ENCODE measurements at places on chromosomes 16 and 17.
A peak's percentile ranks its signal among the peaks of the same experiment; 100 is the strongest.

DNA sequence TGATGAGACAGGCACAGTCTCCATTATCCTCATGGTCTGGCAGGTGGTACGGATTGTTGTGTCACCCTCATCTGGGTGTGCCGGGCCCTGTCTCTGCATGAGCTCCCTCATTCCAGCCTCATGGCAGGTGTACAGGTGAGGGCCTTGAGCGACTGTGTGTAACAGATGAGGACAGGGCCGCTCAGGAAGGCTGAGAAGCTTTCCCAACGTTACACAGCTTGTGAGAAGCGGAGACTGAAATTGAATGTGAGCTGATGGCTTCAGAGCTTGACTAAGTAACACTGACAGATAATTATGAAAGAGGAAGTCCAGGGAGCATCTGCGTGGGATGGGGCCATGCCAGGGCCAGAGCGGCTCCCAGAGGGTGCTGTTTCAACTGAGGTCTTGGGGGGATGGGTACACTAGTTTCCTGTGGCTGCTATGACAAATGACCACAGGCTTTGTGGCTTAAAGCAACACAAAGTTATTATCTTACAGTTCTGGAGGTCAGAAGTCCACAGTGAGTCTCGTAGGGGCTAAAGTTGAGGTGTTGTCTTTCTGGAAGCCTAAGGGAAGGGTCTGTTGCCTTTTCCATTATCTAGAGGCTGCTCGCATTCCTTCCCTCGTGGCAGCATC, 36.7 kb downstream of the CMIP start:
- DNase-seq = peak; percentile 85

DNA sequence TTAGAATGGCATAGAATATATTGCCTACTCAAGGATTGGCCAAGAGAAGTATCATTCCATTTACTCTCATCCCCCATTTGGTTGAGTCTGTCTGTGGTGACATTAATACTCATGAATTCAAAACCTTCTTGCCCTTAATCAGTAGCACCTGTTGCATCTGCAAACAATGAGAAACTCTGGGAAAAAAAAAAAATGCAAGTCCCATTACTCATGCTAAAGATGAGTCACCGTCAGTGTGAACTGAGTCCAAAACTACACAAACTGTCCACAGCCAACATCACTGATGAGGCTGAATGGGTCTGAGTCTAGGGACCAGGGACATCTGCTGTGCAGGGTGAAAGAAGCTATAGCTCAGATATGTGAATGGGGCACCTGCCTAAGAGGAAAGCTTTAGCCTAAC, 96.9 kb upstream of the ADAMTS18 start:
- no peak for DNase-seq

DNA sequence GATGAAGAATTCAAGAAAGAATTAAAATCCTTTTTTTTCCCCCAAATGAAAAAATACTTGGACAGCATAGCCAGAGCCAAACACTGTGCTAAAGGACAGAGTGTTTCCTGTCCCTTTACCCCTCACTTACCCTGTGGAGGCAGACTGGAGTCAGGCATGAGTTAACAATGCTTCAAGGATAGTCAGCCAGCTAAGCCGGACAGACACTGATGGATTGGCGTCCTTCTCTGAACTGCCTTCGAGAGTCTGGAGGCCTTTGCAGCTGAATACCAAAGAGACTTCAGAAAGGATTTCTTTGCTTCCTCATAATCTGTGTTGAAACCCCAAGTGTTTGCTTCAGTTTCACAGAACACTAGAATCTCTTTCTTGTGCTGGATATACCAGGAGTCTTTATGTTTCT, 4.6 kb downstream of the METTL9 start:
- DNase-seq = no peak

GRCh38 chr17:34163123-34163522, 92.0 kb upstream of the CCL2 start:
- no peak for DNase-seq

DNA sequence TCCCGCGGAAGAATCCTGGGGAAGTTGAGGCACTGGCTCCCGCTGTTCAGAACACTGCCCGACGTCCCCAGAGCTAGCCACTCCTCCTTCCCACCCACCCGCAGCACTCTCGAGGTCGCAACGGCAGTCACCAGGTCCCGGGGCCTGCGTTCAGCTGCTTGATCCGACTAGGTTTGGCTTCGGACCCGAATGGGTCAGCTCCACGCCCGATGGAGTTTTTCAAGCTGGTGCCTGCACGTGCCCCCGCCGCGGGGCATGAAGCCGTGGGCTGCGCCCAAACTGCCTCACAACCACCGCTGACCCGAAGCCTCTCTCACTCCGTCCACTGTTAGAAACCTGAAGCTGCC, 12.4 kb upstream of the ODF4 start:
- DNase-seq = no peak

DNA sequence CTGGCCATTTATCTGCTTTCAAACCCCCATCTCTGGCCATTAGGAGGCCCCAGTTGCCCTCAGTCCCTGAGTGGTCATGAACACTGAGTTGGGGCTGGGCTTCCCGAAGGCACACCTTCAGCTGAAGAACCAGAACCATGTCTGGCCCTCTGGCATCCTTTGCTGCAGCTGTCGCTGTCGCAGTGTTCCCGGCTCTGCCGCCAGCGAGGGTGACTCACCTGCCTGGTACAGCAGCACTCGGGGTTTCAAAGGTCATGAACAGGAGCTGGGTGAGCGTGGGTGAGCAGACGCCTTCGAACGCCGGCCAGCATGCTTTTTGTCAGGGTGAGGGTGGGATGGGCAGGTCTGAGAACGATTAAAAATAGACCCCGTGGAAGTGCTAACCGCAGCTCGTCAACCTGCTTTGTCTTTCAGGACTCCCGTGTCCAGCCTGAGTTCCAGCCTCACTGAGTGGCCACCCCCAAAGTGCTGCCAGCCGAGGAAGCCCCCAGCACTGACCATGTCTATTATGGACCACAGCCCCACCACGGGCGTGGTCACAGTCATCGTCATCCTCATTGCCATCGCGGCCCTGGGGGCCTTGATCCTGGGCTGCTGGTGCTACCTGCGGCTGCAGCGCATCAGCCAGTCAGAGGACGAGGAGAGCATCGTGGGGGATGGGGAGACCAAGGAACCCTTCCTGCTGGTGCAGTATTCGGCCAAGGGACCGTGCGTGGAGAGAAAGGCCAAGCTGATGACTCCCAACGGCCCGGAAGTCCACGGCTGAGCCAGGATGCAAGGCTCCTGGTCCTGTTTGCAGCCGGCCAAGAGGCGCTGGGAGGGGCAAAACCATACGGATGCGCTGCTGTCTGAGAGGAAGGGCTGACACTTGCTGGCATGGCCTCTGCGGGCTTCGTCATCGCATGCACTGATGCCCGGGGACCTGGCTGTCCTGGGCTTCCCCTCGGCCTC, 7.6 kb downstream of the SNN start:
- no peak for DNase-seq

DNA sequence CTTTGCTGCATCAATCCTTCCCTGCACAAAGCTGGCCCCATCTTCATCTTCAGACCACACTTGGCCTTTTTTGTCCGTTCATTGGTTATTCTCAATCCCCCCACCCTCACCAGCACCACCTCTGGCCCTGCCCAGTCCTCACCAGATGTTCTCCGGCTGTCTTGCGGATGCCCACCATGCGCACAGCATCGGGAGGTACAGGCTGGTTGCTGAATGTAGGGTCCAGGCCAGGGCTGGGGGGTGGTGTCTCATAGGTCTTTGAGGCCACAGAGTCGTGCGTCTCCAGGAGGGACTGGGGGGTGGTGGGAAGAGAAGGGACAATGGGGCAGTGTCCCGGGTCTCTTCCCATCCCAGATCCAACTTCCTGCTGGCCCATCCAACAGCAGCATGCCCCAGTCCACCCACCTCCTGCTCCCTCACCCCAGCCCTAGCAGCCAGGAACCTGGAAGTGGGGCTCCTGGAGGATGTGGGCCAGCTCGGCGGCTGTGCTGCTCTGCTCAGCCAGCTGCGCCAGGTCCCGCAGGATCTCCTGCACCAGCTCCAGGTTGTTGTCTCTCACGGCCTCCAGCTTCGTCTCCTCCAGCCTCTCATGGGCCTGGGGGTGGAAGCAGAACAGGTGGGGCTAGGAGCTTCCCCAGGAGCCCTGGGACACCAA, 24.4 kb downstream of the MPP2 start:
- no peak for DNase-seq

DNA sequence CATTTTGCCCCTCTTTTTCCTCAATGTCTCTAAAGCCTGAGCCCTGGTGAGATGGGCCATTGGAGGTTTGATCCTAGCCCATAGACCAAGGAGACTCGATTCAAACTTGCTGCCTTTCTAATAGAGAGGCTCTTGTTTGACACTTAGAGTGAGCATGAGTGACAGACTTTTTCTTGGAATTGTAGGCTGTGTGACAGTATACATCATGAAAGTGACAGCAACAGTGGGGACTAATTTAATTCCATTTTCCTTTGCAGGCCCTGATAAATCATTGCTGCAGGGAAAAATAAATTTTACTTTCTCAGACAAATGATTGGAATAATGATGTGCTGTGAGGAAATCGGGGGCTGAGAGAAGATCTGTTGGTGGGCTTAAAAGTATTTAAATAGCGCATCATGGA, 169.0 kb upstream of the NOL11 start:
- no peak for DNase-seq

DNA sequence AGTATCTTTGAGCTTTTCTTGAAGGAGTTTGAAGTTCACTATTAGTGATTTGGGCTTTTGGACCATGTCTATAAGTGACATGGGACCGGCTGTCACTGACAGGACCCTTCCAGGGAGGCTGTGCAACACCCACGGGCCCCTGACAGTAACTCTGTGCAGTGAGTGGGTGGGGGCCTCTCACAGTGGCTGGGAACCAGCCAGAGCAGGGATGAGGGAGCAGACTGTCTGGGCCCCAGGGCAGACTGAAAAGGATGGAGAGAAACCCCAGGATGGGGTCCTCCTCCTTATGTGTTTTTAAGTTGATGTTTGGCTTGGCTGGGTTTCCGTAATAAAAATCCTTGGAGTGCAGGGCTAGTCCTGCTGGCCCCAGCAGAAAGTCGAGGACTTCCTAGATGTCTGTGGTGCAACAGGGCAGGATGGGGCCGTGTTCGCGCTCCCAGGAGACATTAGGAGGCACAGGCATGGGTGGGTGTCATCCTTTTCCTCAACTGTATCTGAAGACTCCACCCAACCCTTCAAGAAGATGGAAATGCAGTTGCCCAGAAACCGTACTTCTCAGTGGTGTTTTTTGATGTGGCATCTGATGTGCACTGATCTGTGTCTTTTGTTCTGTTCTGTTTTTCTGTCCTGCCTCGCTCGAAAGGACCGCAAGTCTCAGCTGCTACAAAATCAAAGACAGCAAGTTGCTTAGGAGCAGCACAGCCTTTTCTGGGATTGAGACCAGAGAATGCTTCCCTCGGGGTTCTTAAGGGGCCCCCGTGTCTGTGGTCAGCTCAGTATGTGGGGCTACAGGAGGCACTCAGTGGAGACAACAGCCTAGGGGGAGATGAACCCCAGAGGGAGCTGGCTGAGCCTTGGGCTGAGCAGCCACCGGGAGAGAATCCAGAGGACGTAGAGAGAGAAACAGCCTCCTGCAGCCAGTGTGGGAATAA, 24.2 kb downstream of the PLD6 start:
- no peak for DNase-seq

DNA sequence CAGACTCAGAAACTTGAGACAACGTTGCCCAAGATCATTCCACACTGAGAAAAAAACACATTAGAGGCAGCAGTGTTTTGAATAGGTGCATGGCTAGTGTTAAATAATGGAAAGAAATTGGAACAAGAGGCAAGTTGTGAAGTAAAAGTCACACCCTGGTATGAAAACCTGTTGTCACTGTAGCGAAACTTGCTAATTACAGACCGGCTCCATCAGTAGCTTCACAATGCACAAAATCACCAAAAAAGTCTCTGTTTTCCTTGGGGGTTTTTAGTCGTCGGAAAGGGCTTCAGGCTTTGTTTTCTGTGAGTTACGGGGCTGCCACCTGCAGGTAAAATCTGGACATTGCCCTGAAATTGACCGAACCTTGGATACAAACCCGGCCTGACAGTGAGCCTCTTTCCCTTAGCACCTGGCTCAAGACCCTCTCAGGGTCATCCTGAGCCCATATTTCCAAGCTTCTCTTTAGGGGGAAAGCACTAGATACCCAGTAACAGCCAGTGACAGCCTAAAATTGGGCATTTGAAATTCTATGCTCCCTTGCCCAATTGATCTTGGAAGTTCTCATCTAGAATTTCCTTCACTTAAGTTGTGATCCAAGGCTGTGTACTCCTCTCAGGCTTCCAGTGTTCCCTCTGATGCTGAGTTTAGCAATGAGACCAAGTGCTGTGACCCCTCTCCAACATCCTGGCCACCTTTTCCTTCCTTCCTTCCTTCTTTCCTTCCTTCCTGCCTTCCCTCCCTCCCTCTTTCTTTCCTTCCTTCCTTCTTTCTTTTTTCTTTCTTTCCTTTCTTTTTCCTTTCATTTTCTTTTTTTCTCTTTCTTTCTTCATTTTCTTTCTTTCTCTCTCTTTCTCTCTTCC, 7.2 kb upstream of the GRB2 start:
- DNase-seq = no peak

DNA sequence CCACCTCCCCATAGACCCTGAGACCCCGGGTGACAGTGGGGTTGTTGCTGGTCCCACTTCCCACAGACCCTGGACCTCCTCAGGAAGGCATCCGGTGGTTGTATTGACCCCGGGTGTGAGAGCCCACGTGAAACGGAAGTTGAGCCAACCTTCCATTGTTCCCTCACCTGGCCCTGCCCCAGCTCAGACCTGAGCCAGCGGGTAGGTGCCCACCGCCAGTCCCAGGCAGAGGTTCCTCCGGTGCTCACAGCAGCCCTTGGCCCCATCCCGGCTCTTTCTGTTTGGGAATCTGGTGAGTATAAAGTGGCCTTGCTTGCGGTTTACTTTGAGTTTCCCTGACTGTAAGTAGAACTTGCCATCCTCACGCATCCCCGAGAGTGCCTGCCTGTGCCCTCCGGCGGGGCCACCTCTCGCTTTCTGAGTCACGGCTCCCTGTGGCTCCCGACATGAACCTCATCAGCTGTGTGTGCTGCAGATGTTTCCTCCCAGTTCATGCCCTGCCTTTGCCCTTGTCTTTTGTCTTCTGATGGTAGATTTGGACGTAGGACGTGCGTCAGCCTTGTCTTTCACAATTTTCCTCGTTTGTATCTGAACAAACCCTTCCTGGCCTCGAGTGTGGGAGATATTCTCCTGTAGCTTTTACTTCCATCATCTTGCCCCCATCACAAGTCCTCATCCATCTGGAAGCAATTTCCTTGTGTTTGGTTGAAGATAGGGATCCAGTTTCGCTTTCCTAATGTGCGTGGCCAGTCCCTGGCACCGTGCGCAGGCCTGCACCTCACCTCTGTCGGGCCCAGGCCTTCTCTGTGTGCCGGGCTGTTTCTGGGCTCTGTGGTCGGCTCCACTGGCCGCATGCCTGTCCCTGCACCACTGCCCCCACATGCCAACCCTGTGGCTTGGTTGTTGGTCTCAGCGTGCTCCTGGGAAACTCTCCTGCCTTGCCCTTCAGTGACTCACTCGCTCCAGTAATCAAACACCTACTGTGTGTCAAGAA, 76.0 kb downstream of the METRNL start:
- DNase-seq = no peak

DNA sequence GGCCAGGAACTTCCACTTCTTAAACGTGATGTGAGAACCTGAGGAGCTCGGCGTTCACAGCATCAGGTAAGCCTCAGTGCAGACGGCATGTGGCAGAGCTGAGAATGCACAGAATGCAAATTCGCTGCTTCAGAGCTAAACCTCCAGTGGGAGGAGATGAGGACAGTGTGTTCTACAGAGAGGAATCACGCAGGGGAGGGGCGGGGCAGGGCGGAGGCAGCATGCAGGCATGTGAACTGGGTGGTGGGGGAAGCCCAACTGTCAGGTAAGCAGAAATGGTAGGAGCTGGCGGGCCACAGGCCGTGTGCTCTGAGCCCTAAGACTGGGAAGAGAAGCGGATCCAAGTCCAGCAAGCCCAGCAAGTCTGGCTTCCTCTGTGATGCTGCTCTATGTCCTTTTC, 94.7 kb downstream of the ZNF778 start:
- no peak for DNase-seq

- peak; percentile 98 for DNase-seq
Observed at GRCh38 chr16:88700636-88701482, 5.3 kb downstream of the RNF166 start.
